ENCODE measurements at places on chromosomes 1 and 21.

DNA sequence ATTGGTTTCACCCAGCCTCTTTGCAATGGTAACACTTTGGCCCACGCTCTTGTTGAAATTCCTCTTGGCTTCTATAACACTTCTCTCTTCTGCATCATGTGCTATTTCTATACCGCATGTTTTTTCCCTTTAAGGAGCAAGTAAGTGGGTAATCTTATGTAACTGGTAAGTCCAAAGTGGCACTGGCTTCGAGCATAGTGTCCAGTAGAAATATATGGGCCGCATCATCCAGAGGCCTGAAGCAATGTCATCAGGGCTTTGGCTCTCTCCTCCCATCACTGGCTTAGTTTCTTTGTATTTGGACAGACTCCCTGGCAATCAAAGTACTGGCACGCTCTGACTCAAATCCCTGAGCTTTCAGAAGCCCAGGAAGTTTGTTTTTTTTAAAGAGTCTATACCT, 17.5 kb downstream of the CHML start:
- no peak for DNase-seq

DNA sequence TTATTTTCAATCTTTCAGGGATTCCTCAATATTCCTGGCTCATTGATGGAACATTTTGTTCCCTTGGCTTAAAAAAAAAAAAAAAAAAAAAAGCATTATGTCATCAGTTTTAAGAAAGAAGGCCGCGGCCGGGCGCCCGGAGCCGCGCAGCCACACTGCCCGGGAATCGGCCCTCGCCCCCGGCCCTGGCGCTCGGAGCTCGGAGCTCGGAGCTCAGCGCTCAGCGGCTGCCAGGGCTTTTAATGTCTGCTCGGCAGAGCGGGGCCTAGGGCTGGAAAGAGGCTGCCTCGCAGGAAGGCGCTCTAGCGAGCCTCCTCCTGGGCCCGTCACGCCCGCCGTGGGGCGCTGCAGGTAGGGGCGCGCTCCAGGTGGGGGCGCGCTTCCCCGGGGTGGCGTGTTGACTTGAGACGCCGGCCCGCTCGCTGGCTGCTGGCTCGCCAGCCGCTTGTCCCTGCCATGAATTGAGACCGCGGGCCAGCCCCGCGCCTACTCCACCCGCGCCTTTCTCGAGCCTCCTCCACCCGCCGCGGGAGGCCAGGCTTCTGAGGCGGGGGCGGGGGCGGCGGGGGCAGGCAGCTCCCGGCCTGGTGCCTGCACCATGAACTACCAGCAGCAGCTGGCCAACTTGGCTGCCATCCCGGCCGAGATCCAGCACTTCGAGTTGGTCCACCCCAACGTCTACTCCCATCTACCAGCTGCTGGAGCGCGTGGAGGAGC, 5.4 kb upstream of the TDRD5 start:
- no peak for DNase-seq

DNA sequence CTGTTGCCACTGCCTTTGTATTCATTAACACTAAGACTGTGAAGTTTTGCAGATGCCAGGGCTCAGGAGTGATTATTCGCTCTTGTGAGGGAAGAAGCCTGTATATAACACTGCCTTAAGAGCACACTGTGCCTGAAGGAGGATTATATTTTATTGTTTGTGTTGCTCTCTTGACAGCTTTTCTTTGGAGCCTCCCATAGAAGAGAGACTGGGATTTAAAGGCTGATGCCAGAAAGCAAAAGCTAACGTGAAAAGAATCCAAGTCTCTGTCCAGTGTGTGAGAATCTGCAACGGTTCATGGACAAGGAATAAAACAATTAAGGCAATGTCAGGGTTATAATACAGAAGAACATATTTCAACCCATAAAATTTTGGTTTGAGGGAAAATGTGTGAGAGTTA, 316.8 kb downstream of the NFIA start:
- DNase-seq = no peak

DNA sequence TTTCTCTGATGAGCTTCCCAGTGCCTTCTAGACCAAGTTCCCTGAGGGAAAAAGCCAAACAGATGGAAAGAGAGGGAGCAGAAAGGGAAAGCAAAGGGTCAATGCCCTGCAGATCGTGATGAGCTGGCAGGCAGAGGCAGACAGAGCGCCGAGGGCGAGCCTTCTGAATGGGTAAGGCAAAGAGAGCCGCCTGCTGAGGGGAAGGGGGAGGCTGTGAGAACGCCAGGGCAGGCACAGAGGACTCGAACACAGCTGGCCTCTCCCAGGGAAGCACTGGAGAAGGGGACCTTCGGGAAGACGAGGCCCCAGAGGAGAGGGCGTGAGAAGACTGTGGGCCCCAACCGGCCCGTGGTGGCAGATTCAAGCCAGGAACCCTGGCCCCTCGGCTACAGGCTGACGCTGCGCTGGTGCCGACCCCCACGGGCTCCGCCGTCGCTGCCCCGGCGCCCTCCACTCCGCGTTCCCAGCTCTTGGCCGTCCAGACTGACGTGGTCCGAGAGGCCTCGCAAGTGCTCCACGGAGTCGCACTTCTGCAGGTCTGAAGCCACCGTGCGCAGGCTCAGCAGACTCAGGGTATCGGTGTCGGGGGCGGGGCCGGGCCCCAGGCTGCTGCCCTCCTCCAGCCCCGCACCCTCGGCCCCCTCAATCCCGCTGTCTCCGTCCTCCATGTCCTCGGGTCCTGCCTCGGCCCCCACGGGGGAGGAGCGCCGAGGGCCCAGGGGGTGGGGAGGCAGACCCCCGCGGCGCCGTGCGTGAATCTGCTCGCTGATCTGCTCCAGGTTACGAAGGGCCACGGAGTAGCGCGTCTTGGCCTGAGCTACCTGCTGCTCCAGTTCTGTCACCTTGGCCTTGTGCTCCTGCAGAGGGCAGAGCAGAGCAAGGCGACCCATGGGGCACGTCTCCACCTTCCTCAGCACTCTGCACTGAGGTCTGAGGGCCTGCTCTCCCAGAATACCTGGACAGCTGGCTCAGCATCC, 13.9 kb downstream of the SH3BP5L start:
- DNase-seq = no peak

DNA sequence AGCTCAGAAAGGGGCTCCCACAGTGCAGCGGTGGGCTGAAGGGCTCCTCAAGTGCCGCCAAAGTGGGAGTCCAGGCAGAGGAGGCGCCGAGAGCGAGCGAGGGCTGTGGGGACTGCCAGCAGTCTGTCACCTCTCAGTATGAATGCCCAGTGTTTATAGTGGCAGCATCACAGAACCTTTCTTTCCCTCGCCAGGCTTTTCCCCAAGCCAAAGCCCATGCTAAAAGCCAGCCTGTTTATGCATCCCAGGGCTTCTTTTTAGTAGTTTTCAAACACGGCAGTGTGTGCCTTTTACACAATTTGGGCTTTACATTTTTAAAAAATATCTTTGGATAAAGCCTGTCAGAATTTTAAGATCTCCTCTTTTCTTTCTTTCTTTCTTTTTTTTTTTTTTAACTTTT, 70.6 kb downstream of the CENPF start:
- no peak for DNase-seq

DNA sequence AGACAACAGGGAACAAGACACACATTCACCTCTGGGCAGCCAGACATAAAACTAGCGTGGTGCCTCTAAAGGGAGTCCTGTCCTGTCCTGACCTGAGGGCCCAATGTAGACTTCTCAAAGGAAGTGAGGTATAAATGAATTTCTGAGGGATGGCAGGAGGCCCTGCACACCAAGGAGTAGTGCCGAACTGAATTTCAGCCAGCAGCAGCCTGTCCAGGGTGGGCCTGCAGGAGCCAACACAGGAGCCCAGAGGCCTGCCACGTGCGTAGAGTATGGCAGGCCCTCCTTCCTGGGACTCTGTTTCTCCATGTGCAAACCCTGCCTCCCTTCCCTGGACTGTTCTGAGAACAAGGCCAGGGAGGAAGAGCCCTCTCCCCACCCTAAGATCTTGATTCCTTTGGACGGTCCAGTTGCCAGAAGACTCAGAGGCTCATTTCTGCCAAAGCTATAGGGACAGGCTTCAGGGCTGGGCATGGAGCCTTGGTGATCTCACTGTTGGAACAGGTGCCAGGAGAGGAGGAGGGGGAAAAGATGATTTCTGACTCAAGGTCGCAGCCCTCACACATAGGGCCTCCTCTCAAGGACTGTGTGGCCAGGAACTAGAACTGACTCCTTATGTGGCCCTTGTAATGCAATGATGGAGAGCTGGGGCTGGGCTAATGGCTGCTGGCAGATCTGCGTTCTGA, 1.8 kb upstream of the FABP3 start:
- no peak for DNase-seq

DNA sequence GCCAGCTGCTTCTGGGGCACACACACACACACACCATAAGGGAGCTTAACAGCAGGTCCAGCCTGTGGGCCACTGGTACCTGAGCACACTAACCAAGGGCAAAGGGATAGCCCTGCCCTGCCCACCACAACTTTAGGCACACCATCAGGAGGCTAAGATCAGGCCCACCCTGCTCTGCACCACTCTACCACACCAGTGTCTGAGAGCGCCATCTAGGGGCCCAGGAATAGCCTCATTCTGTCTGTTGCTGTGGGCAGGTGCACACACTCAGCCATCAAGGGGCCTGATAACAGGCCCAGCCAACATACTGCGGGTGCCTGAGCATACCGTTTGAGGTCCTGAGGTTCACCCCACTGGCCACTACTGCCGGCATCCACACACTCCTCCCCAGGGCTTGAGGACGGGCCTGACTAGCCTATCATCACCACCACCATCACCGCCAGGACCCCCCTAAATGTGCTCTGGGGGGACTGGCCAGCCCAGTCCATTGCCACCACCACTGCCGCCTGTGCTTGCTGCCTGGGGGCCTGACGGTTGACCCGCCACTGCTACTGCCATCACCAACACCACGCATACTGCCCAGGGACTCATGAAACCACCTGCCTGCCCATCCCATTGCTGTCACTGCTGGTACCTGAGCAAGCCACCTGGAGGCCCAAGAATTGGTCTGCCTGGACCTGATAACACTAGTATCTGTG, 31.3 kb downstream of the NSL1 start:
- DNase-seq = no peak

GRCh38 chr1:210633636-210634035, 304.9 kb downstream of the HHAT start:
- DNase-seq = no peak

GRCh38 chr1:19704247-19705113, 39.8 kb downstream of the HTR6 start:
- peak; percentile 32 for DNase-seq

- DNase-seq = no peak
Measured at GRCh38 chr21:37711286-37711829, 204.9 kb downstream of the KCNJ6 start.

DNA sequence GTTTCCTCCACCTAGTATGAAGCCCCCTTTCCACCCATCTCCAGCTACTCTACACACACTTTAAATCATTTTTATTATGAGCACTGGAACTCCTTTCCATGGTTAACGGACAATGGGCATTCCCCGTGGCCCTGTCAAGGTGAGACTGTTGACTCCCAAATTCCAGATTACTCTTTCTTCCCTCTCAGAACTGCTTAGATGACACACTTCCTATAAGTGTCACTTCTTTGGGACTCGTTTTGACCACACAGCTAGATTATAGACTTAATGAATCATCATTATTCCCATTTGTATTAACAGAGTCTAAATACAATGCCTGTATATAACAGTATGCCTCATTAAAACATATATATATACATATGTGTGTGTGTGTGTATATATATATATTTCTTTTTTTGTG, 215.1 kb downstream of the BRINP3 start:
- no peak for DNase-seq

- no peak for DNase-seq
Measured at GRCh38 chr1:212955098-212955497, 4.8 kb downstream of the VASH2 start.

DNA sequence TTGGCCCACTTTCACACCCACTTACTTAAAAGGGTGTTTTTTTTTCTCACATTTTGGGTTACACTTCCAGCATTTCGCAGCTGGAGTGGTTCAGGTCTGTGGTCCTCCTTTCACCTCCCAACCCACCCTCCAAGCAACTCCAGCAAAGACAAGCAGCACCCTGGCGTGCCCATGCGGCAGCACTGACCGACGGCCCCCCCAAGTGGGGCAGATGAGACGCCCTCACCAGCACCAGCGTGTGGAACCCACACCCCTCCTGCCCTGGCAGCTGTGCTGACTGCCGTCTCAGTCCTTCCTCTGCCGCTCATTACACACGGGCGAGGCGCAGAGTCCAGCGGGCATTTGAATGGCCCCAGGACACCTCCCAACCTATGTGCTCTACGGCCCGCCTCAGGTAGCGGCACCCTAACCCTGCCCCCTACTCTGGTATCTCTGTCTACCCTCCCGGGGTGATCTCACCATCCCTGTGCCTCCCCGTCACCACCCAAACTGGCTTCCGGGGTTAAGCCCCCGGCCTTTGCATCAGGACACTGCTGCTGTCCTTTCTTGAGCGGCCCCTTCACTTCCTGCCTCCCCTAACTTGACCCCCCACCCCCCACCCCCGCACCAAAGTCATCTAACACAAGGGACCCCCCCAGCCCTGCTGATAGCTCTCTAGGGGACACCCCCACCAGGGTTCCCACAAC, 10.9 kb downstream of the LSS start:
- DNase-seq = no peak

DNA sequence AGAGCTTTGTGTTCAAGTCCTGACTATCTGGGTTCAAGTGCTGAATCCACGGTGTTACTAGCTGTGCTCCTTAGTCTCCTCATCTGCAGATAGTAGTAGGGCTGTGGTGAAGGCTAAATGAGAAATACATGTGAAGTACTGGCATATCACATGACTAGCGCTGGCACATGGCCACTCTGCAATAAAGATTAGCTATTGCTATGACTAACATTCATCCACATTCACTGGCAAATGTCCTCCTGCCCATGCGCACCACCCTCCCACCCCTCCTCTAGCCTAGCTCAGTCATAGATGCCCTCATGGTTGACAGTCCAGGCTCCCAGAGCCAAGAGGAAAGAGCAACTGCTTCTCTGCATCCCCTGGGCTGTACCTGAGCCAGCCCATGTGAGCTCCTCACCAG, 8.5 kb upstream of the COL8A2 start:
- DNase-seq = no peak

- no peak for DNase-seq
Measured at GRCh38 chr1:1399872-1400575, 889 bp upstream of the CCNL2 start.

- DNase-seq = no peak
Measured at GRCh38 chr1:47184090-47184821, 5.6 kb downstream of the PDZK1IP1 start.

DNA sequence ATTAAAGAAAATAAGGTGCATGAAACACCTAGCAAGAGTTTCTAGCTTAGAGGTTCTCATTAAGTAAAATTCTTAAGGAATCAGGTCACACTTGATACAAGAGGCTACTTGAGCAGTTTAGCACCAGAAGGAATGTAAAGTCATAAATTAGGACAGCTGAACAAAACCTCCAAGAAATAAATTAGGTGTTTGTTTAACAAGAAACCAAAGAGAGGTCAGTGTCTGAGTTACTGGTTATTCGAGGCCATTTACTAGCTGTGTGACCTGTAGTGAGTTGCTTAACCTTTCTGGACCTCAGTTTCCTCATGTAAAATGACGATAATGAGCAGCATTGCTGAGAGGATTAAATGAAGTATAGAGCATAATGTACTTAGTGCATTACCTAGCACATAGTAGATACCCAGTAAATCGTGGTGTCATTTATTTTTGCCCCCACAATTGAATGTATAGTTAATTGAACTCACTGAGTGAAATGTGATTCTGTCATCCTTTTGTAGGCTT, 908 bp upstream of the ELK4 start:
- DNase-seq = no peak

GRCh38 chr1:9202240-9202870, 32.2 kb upstream of the H6PD start:
- no peak for DNase-seq

Measured in stimulated activated CD4-positive, alpha-beta T cell treated with anti-CD3 and anti-CD28 coated beads, Interleukin-15, amount 100 ng/mL, for 1 hour (primary cell).